ENCODE measurements at places on chromosomes 5 and 9. TPM values are rescaled to one million over a fixed set of nuclear protein-coding genes. Genes with fewer than 3 reads are reported as not detected.
A peak's percentile ranks its signal among the peaks of the same experiment; 100 is the strongest.

GRCh38 chr5:68378204-68378820 is 162.8 kb downstream of the PIK3R1 start:
- DNase-seq = no peak

DNA sequence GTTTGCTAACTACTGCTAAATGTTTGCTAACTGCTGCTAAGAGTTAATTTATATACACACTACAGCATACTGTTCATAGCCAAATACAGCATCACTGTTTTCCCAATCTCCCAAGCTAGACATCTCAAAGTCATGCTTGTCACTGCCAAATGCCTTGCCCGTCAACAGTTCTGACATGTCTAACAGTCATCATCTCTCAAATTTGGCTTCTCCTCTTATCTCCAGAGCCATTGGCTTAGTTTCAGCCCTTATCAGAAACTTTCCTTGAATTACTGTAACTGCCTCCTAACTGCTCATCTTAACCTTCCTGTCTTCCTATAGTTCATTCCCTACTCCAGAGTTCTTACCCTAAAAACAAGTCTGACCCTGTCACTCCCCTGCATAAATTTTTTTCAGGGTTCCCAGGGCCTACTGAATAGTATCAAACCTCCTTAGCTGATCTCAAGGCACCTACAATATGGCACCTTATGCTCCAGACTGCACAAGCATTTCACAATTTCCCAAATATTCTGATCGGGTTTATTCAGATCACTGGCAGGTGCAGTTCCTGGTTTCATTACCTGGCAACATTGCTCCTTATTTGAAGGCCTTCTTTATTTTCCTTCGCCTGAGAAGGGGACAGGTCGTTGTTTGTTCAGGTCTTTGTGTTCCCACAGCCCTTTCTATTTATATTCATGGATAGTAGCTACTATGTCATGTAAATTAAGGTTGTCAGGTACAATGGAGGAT is 55.9 kb upstream of the ANKRD55 start:
- DNase-seq = no peak

DNA sequence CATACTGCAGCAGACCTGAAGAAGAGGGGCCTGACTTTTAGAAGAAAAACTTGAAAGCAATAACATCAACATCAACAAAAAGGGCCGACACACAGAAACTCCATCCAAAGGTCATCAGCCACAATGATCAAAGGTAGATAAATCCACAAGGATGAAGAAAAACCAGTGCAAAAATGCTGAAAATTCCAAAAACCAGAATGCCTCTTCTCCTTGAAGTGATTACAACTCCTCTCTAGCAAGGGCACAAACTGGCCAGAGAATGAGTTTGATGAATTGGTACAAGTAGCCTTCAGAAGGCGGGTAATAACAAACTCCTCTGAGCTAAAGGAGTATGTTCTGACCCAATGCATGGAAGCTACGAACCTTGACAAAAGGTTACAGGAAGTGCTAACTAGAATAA is 186.2 kb upstream of the RAI14 start:
- no peak for DNase-seq

DNA sequence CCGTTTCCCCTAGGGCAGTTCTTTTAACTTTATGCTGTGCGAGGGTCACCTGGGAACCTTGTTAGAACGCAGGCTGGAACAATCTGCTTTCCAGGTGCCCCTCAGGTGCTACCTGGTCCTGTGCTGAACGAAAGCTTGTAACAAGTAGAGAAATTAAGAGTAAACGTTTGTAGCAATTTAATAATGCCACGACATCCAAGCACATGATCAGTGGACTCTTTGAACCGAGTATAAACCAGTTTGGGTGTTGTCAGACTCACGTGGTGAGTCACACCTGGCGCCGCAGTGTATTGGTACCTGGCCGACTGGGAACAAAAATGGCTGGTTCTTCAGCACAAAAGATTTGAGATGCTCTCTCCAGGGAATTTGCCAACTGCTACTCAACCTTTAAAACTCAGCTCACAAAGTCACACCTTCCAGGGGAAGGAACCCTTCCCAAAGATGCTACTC is 926 bp upstream of the MYO10 start:
- DNase-seq = no peak

DNA sequence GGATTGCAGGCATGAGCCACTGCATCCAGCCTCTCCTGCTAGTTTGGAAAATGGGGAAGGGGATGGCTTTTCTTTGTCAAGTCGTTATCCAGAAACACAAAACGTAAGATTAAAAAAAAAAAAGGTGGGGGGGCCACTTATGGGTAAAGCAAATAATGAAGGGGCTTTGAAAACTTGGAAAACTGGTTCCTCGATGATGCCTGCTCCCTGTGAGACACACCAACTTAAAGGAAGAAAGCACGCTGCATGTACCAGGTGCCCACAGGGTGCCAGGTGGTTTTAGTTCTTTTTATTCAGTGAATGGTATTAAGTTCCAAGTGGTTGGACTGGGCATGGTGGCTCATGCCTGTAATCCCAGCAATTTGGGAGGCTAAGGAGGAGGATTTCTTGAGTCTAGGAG is 170.1 kb downstream of the GOLPH3 start:
- DNase-seq = no peak

DNA sequence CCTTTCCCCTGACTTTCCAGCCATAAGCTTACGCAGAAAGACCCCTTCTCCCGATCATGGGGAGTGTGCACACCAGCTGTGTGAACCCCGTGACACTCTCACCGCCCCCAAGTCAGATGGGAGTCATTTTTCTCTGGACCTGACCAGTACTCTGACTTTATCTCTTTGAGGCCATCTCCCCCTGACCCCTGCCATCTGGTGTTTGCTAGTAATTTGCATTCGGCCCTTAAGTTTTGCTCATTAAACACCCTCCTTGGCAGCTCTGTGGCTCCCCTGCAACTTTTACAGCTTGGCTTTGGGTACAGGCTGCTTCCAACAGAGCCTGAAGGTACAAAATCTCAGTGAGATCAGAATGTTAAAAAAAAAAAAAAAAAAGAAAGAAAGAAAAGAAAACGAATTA is 43.9 kb downstream of the PDZD2 start:
- DNase-seq = no peak

GRCh38 chr5:68269820-68270219 is 54.3 kb downstream of the PIK3R1 start:
- no peak for DNase-seq

DNA sequence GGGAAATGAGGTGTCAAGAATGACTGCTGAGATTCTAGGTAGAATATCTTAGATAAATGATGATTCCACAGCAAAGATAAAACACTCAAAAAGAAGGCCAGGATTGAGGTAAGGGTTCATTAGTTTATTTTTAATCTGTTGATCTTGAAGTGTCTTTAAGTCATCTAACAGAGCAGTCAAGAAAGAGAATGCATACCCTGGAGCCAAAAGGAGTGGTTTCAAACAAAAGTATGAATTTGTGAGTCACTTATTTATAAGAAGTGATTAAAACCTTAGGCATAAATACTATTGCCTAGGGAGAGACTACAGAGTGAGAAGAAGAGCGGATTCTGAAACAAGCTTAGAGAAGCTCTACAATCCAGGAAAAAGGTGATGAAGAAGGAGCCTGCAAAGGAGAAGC is 541.0 kb downstream of the DTWD2 start:
- no peak for DNase-seq

DNA sequence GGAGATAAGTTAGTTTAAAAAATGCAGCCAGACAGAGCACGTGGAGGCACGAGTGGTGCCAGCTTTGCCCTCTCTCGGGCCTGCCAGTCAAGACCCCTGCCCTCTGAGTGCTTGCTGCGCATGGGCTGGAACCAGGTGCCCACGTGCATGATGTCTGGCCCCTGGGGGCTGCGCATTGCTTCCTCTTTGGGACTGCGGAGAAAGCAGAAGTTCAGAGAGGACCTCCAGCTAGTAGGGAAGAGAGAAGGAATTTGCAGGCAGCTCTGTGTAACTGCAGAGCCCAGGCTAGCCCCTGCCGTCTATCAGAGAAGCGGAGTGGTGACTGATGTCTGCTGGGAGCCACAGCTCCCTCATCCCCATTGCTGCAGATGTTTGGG is 9.7 kb upstream of the RNU6ATAC start:
- DNase-seq = peak; percentile 66

DNA sequence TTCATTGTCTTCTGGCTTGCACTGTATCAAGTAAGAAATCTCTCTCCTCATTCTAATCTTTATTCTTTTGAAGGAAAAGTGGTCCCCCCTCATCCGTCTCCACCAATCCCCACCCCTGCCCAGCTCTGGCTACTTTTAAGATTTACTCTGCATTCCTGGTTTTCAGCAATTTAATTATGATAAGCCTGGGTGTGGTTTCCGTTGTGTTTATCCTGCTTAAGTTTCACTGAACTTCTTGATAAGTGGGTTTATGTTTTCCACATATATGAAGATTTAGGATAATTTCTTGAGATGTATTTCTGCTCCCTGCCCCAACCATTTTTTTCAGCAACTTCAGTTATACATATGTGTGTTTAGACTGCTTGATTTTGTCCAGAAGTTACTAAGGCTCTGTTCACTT is 46.5 kb downstream of the PTBP3 start:
- no peak for DNase-seq

DNA sequence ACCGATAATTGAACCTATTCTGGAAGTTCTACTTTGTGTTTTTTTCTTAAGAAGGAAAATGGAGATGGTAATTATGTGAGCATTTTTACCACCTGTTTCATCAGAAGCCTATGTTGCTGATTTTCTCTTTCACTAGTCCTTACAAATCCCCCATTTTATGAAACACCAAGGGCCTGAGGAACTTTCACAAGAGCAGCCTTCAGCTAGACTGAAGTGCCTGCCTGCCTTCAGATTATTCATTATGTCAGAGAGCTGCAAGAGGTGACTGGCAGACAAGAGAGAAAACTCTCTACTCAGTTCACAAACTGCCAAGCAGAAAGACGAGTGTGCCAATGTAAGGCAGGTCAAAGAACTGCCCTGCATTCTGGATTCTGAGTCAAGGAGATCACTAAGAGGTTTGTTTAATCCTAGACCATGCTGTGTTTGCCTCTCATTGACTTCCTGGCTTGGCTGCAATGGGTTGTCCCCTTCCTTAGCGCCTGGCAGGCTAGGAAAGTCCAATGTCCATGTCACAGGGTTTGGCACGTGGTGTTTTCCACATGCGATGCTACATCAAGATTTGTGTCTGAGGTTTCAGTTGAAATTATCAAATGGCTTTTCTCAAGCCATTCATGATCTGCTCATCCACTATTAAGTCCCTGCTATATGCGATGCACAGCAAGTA is 143.3 kb downstream of the CDC42SE2 start:
- DNase-seq = no peak

DNA sequence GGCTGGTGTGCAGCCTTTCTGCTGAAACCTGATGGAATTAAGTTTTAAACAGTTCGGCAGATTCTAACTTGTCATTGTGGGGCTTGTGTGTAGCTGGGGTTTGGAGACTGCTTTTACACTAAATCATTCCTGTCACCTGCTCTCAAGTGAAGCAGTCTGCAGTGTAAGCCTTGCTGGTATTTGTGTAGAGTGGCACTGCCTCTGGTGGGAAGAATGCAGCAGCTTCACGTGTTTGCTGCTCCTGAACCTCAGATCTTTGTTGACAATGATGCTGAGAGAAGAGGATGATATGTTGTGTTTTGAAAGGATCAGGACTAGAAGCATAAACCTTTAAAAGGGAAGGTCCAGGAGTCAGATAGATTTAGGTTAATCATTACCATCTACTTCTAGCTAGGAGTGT is 88.1 kb downstream of the KDM4C start:
- no peak for DNase-seq

- DNase-seq = no peak
Measured at GRCh38 chr5:12023614-12024241, 119.5 kb upstream of the CTNND2 start.

DNA sequence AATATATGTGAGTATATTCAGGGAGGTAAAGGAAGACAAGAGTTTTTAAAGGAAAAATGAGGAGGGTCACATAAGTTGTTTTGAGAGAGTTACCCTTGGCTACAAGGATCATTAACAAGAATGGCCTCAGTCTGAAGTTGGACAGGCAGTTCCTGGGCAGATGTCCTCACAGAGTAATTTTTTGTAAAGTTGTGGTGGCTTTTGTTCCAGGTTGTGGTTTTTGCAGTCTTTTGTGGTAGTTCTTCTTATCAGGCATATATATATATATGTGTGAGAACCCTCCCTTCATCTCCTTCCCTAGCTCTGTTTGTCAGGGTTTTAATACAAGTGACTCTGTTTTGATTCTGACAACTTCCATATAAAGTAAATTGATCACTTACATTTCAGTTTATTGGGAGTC is 60.0 kb downstream of the CSNK1G3 start:
- DNase-seq = no peak

GRCh38 chr5:134142806-134143205 is 28.3 kb downstream of the TCF7 start:
- DNase-seq = no peak

DNA sequence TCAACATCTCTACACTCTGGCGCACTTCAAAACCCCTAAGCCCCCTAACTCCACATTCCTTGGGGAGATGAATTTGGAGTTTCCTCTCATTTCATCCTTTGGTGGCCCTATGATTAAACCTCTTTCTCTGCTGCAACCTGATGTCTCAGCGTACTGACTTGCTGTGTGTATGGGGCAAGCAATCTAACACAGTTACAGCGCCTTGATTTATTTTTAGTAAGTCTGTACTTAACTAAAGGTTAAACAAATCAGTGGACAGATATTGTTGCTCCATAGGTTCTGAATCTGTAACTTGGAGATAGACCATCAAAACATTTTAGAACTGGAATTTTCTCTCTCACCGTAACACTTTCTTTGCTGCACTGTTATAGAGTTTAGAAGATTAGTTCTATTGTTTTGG is 452.8 kb downstream of the IRX1 start:
- DNase-seq = no peak

DNA sequence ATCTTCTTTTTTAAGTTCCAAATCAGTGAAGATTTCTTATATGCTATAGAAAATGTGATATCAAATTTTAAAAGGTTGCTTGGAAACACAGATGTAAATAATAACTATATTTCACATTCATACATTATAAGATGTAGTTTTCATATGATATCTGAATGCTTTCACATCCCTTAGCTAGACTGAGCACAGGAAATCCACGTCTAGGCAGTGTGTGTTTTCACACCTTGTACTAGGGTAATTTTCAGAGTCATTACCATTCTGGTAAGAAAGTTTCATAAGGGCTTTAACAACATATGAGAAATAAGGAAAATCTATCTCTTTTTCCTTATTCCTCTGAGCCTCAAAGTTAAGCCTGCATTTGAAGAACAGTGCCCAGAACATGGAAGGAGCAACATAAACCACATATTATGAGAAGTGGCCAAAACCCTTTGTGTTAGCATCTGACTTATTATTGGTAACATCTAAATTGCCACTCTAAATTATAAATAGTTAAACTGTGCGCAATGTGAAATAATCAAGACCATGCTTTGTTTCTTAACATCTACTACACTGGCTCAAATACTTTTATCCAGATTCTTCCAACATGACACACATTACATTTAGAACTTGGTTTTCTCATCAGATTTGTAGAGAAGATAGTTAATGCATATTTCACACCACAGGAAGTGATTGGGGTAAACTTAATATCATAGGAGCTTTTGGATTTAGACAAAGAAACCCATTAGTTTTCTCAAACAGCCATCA is 113.3 kb downstream of the PPP2R2B start:
- DNase-seq = no peak

The SHC3 gene
- total RNA-seq = 0.35 TPM

The MYORG gene
- total RNA-seq = 8.1 TPM

The IL9 gene
- total RNA-seq = not detected

The PCDHA1 gene
- total RNA-seq = not detected

The FYB1 gene
- total RNA-seq = 4.2 TPM

The IGIP gene
- 10.4 TPM for total RNA-seq

All from Right ventricle myocardium superior (tissue), 1 donor.